ENCODE measurements at places on chromosomes 13 and 19.

DNA sequence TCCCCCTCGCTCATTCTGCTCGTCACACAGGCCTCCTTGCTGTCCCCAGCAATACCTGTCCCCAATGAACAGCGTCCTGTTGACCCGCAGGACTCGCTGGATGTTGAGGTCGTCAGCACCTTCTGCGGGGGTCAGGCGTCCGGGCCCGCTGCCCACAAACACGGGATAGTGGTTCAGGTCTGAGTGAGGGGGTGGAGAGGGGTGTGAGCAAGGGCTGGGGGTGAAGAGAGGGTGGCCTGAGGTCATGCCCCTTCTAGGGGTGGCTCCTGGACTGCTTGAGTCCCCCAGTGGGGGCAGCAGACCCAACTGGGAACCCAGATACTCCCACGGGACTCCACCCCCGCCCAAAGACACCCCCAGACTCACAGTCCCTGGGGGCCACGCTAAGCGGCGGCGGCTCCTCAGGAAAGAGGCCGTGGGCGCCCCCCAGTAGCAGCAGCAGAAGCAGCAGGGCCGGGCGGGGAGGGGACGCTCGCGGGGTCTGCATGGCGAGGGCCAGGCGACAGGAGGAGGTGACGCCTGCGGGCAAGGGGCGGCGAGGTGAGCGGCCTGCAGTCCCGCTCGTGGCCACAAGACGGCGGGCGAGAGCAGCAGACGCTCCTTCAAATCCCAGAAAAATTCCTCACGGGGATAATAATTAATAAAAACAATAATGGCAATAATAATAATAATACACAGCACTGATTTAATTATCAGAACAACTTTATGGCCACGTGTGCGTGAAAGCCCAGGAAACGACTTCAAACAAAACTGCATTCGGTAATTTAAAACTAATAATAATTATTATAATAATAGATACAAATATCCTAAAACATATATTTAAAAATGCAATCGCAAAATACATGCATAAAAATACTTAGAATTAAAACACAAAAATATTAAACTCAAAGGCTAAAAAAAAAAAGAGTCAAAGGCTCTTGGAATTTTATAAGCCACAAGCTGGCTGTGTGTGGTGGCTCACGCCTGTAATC, 1.2 kb downstream of the SEMA6B start:
- no peak for DNase-seq

GRCh38 chr13:110448677-110449076, 112.8 kb downstream of the RAB20 start:
- no peak for DNase-seq

DNA sequence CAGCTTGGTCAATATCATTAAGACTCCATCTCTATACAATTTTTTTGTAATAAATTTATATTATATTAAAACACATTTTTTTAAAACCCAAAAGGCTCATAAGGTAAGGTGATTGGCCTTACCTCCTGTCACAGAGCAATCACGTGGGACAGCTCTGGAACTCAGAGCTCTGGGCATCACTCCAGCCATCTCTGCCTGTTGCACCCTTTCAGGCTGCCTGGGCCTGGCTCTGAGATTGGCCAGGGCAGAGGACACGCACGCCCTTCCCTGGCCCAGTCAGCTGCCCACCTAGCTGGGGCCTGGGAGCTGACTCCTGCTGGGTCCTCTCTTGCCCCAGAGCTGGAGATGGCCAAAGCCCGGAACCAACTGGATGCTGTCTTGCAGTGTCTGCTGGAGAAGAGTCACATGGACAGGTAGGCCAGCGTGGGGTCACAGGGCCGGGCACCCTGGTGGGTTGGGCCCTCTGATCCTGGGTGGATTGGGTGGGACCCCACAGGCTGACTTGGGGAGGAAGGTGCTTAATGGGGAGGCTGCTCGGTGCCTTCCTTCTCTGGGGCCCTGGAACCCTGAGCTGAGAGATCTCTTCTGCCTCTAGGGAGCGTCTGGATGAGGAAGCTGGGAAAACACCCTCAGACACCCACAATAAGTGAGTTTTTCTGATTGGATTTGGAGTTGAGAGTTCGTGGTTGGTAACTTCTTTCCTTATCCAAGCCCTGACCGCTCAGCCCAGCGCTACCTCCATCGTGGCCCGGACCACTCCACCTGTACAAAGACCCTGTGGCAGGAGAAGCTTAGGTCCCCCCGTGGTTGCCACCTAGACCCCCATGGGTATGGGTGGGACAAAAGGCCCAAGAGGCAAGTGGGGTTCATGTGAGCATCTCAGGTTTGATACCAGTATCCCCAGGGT, 3.7 kb downstream of the LIN37 start:
- no peak for DNase-seq

- no peak for DNase-seq
These were observed 11.3 kb downstream of the LILRB4 start for GRCh38 chr19:54674021-54674617.

DNA sequence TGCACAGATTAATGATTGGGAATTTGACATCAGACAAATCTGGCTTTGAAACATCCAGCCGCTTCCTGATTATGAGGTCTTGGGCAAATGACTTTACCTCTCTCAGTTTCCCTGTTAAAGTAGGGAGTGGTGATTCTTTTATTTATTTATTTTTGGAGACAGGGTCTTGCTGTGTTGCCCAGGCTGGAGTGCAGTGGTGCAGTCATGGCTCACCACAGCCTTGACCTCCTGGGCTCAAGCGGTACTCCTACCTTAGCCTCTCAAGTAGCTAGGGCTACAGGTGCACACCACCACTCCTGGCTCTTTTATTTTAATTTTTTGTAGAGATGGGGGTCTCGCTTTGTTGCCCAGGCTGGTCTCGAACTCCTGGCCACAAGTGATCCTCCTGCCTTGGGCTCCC, 2.7 kb downstream of the PSMD8 start:
- no peak for DNase-seq

GRCh38 chr19:30752201-30752600, 380.0 kb downstream of the ZNF536 start:
- no peak for DNase-seq

DNA sequence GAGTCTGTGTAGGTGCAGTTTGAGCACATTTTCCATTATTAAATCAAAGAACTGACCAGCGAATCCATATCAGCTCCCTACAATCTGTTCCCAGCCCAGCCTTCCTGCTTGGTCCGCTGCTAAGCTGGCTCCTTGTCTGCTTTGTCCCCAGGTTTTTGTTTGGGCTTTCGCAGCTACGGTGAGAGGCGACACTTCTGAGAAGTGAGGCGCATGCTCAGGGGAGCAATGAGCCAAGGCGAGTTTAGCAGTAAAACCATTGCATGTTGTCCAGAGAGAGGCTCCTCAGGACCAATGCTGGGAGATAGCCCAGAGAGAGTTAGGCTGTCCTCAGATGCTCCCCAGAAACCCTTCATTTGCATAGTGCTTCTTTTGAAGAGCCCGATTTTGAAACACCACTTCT, 162.0 kb downstream of the ITGBL1 start:
- no peak for DNase-seq

- DNase-seq, result no peak
These were observed 76.2 kb downstream of the GGACT start for GRCh38 chr13:100512422-100512821.

DNA sequence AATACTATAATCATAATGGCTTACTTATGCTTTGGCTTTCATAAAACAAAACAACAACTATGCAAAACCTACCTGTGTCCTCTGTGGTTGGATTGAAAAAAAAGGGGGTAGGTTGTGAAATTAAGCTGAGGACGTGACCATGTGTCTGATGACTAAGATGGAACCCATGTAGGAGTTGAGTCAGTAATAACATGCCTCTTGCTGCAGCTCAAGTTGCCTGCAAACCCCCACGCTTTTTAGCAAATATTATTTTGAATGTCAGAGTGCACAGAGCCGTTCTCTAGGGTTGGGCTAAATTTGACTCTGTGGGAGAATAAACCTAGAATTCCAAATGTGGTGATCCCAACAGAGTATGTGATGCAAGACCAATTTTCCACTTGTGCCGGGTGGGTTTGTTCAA, 209.3 kb downstream of the KCNRG start:
- DNase-seq, result no peak

DNA sequence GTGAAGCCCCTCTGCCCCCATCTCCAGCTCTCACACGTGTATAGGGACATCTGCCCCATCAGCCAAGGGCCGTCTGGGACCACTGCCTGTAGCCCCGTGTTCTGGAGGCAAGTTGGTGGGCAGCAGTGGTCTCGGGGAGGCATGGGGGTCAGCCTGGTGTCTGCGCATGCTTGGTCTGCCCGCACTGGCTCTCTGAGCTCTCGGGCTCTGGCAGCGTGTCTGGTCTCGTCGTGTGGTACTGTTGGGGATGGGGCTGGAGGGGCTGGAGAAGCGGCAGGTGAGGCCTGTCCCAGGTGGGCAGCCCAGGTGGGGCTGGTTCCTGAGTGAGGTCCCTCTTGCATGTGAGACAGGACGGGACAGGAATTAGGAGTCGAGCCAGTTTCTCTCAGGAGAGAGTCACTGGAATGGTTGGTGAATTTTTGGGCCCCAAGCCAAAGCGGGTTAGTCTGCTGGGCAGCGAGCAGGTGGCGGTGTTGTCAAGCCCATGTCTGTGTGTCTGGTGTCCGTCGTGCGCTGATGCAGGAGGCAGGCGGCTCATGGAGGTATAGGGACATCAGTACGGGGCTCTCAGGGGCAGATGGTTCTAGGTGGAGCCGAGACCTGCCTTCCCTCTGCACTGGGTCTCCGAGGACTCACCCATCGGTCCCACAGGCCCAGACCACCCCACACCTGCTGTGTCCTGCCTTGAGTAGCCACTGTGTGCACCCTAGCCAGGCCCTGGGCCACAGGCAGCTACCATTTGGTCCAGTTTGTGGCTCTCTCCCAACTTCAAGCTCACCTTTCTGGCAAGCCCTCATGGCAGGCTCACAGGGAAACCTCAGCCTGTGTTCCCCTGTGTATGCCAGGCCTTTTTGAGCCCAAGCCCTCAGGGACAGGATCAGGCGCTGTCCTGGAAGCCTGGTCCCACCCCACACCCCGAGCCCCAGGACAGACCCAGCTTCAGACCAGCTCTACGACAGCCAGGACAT, 18.2 kb downstream of the COMP start:
- DNase-seq, result no peak
